ENCODE measurements at places on chromosomes 6 and 20. TPM values are rescaled to one million over a fixed set of nuclear protein-coding genes. Genes with fewer than 3 reads are reported as not detected.

DNA sequence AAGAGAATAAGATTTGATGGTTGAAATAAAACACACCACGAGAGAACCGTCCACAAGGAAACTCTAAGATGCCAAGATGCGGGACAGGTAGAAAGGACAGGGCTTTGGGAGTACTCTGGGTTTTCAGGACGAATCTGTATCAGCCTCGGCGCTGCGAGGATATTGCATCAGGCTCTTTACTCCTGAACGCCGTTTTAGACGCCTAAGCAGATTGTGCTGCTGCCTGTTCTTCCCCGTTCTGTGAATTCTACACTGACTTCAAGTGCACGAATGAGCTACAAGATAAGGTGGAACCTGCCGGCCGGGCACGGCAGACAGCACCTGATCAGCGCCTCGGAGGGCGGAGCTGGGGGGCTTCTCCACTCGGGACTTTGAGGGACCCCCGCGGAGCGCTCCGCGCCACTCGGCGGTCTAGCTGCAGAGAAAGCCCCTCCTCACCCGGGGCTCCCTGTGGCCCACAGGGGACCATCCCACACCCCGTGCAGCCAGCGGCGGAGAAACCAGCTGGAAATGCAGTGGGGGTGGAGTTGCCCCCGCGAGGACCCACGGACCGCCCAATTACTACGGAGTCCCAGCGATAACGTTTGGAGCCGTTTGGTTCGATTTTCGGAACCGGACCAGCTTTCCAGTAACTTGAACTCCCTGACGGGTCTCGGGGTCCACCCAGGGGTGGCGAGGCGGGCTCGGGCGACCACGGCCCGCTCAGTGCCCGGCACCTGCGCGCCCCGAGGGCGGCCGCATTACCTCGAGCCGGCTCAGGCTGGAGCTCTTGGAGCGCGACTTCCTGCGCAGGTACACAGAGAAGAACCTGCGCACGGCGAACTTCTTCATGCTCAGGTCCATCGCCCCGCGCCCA is 646 bp downstream of the RPS6KA2 start:
- peak; percentile 46 for DNase-seq

Gene TRIM15
- total RNA-seq, result not detected

Gene CDSN
- total RNA-seq, result 1.0 TPM

DNA sequence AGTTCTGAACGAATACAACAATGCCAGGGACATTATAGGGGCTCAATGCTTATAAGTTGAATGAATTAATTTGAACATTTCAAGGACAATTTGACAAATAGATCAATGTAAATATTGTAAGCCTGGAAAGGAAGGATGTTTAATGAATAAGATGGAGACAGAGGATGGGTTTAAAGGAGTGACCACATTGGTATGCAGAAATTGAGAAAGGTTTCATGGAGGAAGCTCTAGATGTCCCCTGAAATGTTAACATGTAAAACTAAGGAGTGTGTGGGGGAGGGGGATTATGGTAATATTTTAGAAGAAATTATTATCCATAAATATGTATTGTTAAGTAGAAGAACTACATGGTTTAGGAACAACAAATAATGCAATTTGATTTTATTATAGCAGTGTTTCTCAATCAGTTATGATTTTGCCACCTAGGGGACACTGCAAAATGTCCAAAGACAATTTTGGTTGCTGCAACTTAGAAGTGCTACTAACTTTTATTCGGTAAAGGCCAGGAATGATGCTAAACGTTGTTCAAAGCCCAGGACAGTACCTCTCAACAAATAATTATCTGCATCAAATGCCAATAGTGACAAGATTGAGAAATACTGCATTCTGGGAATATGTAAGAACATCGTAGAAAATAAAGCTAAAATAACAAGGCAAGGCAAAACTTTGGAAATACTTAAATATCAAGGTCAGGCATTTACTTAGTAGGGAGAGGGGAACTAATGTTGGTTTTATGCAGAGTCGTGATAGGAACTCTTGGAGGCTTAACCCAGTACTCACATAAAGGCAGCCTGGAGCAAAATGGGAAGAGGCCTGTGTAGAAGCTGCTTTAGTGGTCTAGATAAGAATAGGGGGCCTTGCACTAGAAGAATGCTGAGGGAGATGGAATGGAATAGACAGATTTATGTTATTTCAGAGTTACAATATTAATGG is 686.9 kb upstream of the CITED2 start:
- no peak for DNase-seq

- no peak for DNase-seq
Observed at GRCh38 chr6:169589293-169589692, 112.5 kb downstream of the WDR27 start.

- DNase-seq, result no peak
Observed at GRCh38 chr6:20833881-20834515, 299.7 kb downstream of the CDKAL1 start.

- no peak for DNase-seq
Observed at GRCh38 chr6:5149891-5150290, 64.8 kb downstream of the PPP1R3G start.

Data from PC-9 (cell line).